ENCODE measurements at places on chromosomes 1 and 21. TPM values are rescaled to one million over a fixed set of nuclear protein-coding genes. Genes with fewer than 3 reads are reported as not detected.

The KANK4 gene
- total RNA-seq, result 0.09 TPM

The PDZK1IP1 gene
- 0.79 TPM for total RNA-seq

The RGSL1 gene
- total RNA-seq, result not detected

The SGIP1 gene
- 0.34 TPM for total RNA-seq

The ERRFI1 gene
- 100 TPM for total RNA-seq
